KG1 (cell line): ENCODE measurements at places on chromosomes 6 and 20.

GRCh38 chr6:129663531-129663930, 46.4 kb downstream of the ARHGAP18 start:
- DNase-seq: no peak

GRCh38 chr20:53061192-53062108, 89.3 kb downstream of the TSHZ2 start:
- no peak for DNase-seq

DNA sequence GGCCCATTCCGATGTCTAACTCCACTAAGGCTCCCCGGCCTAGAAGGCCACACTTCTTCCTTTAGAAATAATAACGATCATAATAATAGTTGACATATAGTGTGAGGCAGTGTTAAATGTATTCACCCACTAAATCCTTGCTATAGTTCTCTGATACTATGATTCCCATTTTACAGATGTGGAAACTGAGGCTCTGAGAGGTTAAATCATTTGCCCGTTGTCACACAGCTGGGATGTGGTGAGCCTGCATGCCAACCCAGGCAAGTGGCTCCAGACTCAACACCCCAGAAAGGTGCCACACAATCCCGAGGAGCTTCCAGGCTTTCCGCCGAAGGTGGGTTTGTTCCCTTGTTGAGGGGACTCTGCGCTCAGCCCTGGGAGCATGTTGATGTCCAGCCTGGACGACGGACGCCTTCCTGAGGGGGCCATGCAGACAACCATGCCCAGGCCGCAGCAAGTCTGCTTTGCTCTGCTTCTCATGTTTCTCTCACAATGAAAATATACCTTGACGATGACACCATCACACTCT, 104.6 kb upstream of the CDYL start:
- no peak for DNase-seq

- no peak for DNase-seq
Measured at GRCh38 chr6:138609801-138610430, 110.6 kb upstream of the NHSL1 start.
